ENCODE measurements at places on chromosomes 4 and X.

- DNase-seq = no peak
Measured at GRCh38 chr4:56149591-56149990, 200.8 kb downstream of the CEP135 start.

- no peak for DNase-seq
Measured at GRCh38 chrX:13816643-13817627, at the start of gene GPM6B. TSS of gene GPM6B (minus strand) at chrX:13817093. CDS start at chrX:13816904, 189 bp downstream.

DNA sequence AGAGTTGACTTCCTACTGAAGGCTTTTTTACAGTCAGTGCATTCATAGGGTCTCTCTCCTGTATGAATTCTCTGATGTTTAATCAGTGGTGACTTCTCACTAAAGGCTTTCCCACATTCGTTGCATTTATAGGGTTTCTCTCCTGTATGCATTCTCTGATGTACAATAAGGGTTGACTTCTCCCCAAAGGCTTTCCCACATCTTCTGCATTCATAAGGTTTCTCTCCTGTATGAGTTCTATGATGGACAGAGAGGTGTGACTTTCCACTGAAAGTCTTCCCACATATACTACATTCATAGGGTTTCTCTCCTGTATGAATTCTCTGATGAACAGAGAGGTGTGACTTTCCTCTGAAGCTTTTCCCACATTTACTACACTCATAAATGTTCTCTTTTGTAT, 45.2 kb downstream of the ZNF674 start:
- DNase-seq = no peak

DNA sequence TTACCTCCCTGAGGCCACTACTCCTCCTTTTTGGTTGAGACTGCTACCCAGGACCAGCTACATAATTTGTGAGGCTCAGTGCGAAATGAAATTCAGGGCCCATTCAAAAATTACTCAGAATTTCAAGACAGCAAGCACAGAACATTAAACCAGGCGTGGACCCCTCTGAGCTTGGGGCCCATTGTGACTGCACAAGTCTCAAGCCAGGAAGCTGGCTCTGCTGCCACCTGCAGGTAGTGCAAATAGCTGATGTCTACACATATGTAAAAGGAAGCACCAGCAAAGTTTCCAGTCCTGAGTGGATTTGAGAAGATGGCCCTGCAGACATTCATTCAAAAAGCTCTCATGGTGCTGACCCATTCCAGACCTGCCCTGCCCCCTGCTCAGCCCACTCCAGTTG, 213.4 kb upstream of the LNX1 start:
- peak; percentile 43 for DNase-seq

DNA sequence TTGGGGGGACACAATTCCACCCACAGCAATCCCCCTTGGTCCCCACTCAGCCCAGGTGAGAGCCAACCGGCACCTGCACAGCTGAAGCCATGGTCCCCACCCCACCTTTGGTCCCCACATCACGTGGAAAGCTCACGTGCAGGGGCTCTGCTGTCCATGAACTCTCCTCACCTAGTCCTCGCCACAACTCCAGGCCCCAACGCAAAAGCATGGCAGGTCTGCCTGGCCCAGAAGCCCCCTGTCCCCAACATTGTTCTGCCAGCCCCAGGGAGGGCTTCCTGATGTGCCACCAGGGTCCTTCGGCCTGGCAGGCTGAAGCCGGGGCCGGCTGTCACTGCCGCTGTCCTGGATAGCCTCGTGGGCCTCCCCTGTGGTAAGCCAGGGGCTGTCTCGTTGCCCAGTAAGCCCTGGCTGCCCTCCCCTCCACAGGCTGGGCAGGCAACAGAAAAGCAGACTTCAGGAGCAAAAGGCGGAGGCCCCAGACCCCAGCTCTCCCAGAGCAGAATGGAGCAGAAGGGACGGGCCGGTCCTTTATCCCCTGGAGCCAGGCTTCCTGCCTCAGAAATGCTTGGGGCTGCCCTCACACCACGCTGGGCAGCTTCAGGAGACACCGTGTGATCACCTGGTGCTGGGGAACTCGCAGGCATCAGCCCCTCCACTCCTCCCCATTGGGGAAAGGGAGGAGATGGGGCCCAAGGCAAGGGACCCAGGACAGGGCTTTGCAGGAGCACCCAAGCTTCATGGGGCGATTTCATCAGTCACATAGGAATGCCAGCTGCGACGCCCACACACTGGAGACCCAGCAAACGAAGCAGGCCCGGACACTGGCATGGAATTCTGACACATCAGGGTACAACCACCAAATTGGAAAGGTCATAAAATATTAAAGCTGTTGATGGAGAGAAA, 103.7 kb downstream of the ADRA2C start:
- no peak for DNase-seq

- no peak for DNase-seq
Measured at GRCh38 chrX:72182924-72183323, 1.4 kb downstream of the PIN4 start.

DNA sequence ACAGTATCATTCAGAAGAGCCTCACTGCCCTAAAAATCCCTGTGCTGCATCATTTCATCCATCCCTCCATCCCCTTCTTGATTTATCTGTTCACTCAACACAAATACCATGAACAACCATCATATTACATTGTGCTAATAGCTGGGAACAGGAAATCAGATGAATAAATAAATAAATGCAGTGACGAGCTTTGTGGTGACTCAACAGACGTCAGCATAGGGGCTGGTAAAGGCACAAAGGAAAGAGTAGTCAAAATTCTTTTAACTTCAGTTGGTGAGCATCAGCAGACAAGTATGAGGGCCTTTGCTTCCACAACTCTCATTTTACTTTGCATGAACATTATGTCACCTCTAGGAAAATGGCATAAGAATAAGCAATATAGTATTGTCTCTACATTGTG, 65.5 kb downstream of the EDNRA start:
- DNase-seq = no peak

DNA sequence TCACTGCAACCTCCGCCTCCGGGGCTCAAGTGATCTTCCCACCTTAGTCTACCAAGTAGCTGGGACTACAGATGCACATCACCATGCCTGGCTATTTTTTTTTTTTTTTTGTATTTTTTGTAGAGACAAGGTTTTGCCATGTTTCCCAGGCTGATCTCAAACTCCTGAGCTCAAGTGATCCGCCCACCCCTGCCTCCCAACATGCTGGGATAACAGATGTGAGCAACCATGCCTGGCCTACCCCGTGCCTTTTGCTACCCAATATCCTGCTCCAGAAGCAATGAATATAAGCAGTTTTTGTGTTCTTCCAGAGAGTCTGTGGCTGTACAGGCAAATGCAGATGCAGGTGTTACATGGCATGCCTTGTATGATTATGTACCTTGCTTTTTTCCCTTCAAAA, 50.5 kb downstream of the TBC1D14 start:
- no peak for DNase-seq

DNA sequence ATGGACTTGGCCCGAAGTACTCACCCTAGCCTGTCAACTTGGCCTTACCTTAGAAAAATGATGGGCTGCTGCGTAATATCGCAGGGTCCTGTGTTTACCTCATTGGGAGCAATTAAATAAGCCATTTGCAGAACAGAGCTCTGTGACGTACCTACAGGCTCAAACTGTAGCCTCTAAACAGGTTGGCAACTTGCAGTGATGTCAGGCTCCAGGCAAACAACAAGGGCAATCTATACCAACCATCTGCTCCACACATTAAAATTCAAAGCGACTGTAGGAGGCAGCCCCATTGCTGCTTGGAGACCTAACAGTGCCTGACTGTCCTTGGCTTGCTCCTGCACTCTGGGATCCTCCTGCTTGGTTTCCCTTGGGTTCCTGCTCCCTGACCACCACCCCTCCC, 17.2 kb downstream of the VGLL1 start:
- DNase-seq = no peak

DNA sequence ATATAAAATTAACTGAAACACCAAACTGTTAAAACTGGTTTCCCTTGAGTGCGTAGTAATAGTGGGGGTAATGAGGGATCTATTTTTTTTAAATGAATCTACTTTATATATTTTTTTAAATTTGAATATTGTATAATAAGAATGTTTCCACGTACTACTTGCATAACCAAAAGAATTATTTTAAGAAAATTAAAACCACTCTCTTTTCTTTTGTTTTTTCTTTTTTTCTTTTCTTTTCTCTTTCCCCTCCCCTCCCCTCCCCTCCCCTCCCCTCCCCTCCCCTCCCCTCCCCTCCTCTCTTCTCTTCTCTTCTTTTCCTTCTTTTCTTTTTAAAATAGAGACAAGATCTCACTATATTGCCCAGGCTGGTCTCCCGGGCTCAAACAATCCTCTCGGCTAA, 166.9 kb upstream of the MID1 start:
- DNase-seq = no peak

DNA sequence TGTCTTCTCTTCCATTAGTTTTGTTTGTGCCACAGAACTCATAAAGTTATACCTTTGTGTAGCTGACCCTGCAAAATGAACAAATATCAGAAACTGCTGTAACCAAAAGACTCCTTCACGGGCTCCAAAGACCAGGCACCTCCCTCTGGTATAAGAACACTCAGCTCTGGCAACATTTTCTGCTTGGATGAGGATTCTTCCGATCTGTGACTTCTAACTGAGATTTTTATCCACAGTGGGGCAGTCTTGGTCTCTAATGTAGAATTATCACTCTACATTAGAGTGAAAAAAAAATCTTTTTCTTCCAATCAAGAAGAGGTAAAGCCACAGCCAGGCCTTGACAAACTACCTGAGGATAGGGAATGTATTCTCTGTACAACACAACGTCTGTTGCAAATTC, 38.5 kb upstream of the PRSS48 start:
- no peak for DNase-seq

DNA sequence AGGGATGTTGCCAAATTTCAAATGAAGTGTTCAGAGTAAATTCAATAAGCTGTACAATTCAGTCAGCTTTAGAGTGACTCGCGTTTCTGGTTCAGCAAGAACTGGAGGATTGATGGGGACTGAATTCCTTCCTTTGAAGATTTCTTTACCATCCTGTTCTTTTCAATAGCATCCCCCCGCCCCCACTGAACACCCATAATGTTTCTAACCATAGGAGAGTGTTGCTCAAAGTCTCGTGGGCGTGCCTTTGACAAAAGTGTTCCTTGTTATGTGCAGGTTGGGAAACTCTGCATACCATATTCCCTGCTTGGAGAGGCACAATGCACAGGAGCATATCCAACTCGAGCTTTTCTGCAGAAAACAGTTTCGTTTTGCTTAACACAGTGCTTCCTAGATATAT, 323.5 kb upstream of the CASK start:
- no peak for DNase-seq

DNA sequence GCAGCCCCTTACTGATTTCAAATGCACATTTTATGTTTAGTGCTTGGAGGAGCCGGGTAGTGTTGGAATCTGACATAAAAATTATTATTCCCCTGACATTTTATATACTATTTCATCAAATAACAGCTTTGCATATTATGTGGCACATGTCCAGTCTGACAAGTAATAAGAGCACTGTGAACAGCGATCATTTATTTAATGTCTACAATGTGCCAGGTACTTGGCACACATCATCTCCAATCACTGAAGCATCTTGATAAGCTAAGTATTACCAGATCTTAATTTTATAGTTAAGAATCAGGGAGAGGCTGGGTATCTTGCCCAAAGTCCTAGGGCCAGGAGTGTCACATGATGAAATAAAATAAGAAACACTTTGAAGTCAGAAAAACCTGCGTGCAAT, 197.2 kb downstream of the NR3C2 start:
- DNase-seq = no peak

GRCh38 chr4:184513802-184514120, 39.4 kb upstream of the IRF2 start:
- peak; percentile 38 for DNase-seq

GRCh38 chrX:120331116-120331515, 19.9 kb upstream of the TMEM255A start:
- DNase-seq = no peak

GRCh38 chr4:10715696-10716095, 31.1 kb upstream of the CLNK start:
- DNase-seq = no peak

GRCh38 chr4:81905971-81906370, 434.3 kb upstream of the RASGEF1B start:
- peak; percentile 23 for DNase-seq

- DNase-seq = no peak
Measured at GRCh38 chr4:8047837-8048678, 108.4 kb upstream of the AFAP1 start.

DNA sequence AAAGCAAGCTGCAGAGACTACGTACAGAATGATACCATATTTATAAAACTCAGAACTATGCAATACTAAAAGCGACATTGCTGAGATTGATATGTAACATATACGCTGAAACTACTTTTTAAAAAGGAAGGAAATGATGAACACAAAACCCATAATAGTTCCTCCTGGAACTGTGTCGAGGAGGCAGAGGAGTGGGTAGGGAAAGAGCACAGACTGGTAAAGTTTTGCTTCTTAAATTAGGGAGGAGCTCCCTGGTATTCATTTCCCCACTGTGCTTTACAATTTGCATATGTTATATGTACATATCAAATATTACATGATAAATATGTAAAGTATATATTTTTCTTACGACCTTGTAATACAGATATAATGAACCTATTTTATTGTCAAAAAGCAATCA, 13.9 kb downstream of the UFSP2 start:
- no peak for DNase-seq

DNA sequence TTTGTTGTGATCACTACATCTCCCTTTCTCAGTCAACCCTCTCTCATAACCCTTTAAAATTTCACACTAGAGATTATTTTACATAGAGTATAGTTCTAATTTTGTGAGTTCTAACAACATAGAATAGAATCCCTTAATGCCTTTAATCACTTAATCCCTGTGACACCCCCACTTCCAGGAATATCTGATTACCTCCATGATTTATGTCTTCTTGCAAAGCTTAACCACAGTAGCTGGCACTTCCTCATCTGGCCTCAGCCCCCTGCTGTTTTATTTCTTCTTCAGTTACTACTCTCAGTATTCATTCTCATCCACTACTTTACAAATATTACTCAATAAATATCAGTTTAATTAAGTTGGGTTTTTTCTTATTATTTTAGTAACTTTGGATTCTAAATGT, 340.9 kb downstream of the CENPC start:
- DNase-seq = no peak

- DNase-seq = no peak
Measured at GRCh38 chr4:121253961-121254360, 89.8 kb upstream of the TNIP3 start.

- DNase-seq = no peak
Measured at GRCh38 chrX:47900833-47901232, 64.1 kb downstream of the ZNF81 start.

GRCh38 chr4:732486-732885, 26.9 kb downstream of the PCGF3 start:
- DNase-seq = no peak

DNA sequence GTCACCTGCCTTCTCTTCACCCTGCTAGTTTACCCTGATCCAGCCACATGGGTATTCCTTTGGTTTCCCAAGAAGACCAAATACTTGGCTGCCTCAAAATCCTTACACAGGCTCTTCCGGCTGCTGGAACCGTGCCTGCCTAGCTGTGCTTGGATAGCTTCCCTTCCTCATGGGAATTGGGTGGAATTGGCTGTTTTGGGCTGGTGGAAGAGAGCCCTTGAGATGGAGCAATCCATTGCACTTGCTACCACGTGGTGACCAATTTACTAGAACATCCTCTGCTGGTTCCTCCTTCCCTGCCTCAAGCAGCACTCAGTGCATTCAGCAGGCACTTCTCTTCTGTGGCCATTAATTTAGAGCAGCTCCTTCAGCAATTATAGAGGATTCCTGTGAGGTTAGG, 119.3 kb upstream of the AP1S2 start:
- DNase-seq = no peak

GRCh38 chr4:51842167-51842553, 793 bp upstream of the DCUN1D4 start:
- DNase-seq = peak; percentile 33

- no peak for DNase-seq
Measured at GRCh38 chr4:54840992-54841768, 183.4 kb downstream of the KIT start.

GRCh38 chr4:57318703-57319102, 208.5 kb upstream of the IGFBP7 start:
- DNase-seq = no peak

Measured in GM13977 (cell line).